ENCODE measurements at places on chromosomes 1 and 21. TPM values are rescaled to one million over a fixed set of nuclear protein-coding genes. Genes with fewer than 3 reads are reported as not detected.

DNA sequence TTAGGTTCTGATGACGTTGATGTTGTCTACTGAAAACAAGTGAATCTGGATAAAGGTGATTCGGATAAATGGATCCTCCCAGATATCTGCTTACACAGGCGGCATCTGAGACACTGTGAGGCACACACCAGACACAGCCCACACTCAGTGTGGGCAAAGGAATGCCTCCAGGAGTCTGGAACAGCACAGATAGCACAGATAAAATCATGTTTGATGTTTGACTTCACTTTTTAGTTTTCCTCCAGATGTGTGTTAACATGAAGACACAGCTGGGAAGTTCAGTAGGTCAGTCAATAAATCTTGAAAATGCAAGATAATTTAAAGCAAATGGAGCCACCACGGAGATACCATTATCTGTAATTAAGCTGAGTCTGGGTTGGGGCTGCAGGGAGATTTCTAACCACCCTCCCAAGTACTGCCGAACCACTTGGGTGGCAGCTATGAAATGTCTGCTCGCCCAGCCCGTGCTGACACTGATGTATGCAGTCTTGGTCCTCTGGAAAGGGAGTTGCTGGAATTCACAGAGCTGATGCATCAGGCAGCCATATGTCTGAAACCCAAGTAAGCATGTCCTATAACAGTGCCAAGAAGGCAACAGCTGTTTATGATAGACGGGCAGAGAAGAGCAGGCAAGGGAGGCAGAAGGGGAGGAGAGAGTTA, 11.7 kb downstream of the CAPN9 start:
- no peaks in the 10 kb centered on the region for H3K4me1 ChIP-seq
- no peak overlapping the region for H3K27ac ChIP-seq
- peak; percentile 62 for DNase-seq
- no peaks in the 10 kb centered on the region for H3K27me3 ChIP-seq
- no peaks in the 10 kb centered on the region for H3K36me3 ChIP-seq

- no peaks in the 10 kb centered on the region for H3K4me1 ChIP-seq
- no peaks in the 10 kb centered on the region for H3K36me3 ChIP-seq
- H3K27ac ChIP-seq, result no peak overlapping the region
- H3K4me3 ChIP-seq, result peak overlapping the region; percentile 64
Observed at GRCh38 chr1:233328142-233328921, 808 bp downstream of the MAP3K21 start.

GRCh38 chr1:119387858-119388257, 19.3 kb downstream of the HAO2 start:
- H3K4me3 ChIP-seq, result no peak overlapping the region
- H3K27me3 ChIP-seq, result no peaks in the 10 kb centered on the region
- no peak overlapping the region for H3K27ac ChIP-seq
- H3K36me3 ChIP-seq, result no peaks in the 10 kb centered on the region
- H3K4me1 ChIP-seq, result no peaks in the 10 kb centered on the region
- DNase-seq, result no peak

GRCh38 chr21:43944757-43945156, 67.4 kb upstream of the TRAPPC10 start:
- no peaks in the 10 kb centered on the region for H3K36me3 ChIP-seq
- peaks cover 5% of the 10 kb centered on the region for H3K4me1 ChIP-seq

GRCh38 chr1:32877211-32878110, 6.7 kb upstream of the FNDC5 start:
- no peaks in the 10 kb centered on the region for H3K36me3 ChIP-seq
- no peak overlapping the region for H3K27ac ChIP-seq
- no peak overlapping the region for H3K4me3 ChIP-seq
- peak; percentile 36 for DNase-seq

GRCh38 chr1:197178998-197179397, 32.5 kb upstream of the ASPM start:
- no peak for DNase-seq
- no peak overlapping the region for H3K4me3 ChIP-seq
- H3K27ac ChIP-seq, result no peak overlapping the region

DNA sequence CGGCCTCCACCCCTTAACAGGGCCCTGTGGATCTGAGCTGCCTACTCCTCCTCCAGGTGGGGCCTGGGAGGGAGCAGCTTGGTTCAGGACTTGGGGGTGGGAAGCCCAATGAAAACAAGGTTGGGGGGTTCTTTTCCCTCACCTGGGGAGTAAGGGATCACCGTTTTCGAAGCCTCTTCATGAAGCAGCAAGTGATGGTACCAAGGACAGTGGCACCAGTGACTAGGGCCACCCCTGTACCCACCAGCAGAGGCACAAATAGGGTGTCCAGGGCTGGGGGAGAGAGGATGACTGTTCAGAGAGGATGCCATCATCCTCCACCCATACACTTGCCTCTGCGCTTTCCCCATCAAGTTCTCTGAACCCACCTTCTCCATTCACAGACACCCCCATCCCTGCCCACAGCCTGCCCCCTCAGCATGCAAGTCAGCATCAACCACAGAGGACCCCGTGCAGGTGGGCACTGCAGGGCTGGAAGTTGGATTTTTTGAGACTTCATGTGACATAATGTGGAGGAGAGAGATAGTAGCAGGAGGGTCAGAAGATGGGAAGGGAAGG, 6.7 kb downstream of the IGSF8 start:
- H3K27me3 ChIP-seq, result no peaks in the 10 kb centered on the region
- no peak overlapping the region for H3K27ac ChIP-seq
- no peak for DNase-seq
- H3K4me3 ChIP-seq, result no peak overlapping the region
- H3K36me3 ChIP-seq, result peaks cover 5% of the 10 kb centered on the region

DNA sequence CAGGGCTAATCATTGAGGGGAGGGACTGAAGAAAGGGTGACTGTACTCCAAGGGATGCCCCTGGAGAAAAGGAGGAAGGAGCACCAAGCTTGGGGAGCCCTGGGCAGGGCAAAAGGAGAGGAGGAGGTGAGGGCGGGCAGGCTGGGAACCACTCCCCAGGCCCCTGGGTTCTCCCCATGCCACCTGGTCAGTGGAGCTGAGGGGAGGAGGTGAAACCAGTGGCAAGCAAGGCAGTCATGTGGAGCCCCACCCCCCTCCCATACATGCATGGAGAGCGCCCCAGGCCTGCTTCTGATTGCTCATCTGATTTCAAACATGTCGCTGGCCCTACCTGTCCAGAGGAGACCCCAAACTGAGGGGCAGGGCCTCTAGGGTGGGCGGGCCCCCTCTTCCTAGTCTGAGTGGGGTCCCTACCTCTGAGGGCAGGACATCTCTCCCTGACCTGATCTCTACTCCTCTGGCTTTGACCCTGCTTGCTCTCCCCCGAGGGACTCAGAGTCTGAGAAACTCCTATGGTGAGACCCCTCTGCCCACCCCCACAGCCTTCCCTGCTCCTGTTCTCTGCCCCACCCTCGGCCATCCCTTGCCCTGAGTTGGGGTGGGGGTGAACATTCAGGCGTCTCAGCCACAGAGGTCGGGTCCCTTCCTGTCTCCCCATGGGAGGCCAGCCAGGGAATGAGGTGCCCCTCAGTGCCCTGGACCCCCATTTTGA, 18.6 kb downstream of the INSRR start:
- peaks cover 45% of the 10 kb centered on the region for H3K27me3 ChIP-seq
- no peak overlapping the region for H3K4me3 ChIP-seq
- no peak overlapping the region for H3K27ac ChIP-seq
- no peak for DNase-seq

DNA sequence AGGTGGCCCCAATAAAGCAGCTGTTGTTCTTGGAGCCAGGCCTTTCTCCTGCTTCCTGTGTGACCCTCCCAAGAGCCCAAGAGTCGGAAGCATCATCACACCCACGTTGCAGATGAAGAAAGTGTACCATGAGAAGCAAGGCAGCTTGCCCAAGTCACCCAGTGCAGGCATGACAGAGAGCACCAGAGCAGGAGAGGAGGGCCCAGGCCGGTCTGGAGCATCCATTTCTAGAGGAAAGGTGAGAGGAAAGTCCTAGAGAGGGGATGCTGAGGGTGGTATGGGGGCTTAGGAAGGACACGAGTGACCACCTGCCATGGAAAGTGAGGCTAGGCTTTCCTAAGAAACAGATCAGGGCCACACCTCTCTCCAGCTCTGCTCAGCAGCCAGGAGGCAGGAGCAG, 47.0 kb downstream of the C1orf198 start:
- DNase-seq, result no peak
- no peaks in the 10 kb centered on the region for H3K36me3 ChIP-seq
- H3K27ac ChIP-seq, result no peak overlapping the region
- no peak overlapping the region for H3K4me3 ChIP-seq
- H3K27me3 ChIP-seq, result no peaks in the 10 kb centered on the region

- H3K4me3 ChIP-seq, result no peak overlapping the region
- H3K4me1 ChIP-seq, result peaks cover 3% of the 10 kb centered on the region
- no peaks in the 10 kb centered on the region for H3K27me3 ChIP-seq
- H3K27ac ChIP-seq, result peak overlapping the region; percentile 33
- no peak for DNase-seq
- no peaks in the 10 kb centered on the region for H3K36me3 ChIP-seq
Observed at GRCh38 chr1:146010126-146010738, 11.3 kb downstream of the HJV start.

- no peak overlapping the region for H3K4me3 ChIP-seq
- H3K27me3 ChIP-seq, result no peaks in the 10 kb centered on the region
- H3K36me3 ChIP-seq, result peaks cover 12% of the 10 kb centered on the region
- no peak overlapping the region for H3K27ac ChIP-seq
- DNase-seq, result no peak
Observed at GRCh38 chr1:179351281-179351680, 14.5 kb upstream of the AXDND1 start.

GRCh38 chr1:195202241-195202640, 1406.0 kb downstream of the KCNT2 start:
- H3K27ac ChIP-seq, result no peak overlapping the region
- DNase-seq, result peak; percentile 99
- no peaks in the 10 kb centered on the region for H3K36me3 ChIP-seq
- H3K4me1 ChIP-seq, result peaks cover 7% of the 10 kb centered on the region
- H3K4me3 ChIP-seq, result peak overlapping the region; percentile 16

DNA sequence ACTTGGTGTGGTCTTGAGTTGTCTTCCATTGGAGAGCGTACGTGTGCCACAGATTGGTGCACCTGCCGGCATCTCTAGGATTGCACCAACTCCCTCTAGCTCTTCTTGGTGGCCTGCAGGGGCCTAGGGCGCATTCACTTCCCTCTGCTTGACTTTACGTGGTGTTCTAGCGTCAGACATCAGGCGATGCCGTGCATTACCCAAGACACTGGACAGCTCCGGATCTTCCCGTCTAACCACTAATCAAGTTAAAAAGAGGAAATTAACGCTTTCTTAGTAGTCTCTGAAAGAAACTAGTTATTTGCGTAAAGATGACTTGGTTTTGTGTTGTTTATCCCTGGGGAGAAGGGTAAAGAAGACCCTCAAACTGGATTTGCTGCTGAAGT, 510 bp upstream of the IL10RB start:
- peaks cover 14% of the 10 kb centered on the region for H3K36me3 ChIP-seq
- peak; percentile 58 for DNase-seq
- no peak overlapping the region for H3K27ac ChIP-seq
- no peaks in the 10 kb centered on the region for H3K27me3 ChIP-seq

DNA sequence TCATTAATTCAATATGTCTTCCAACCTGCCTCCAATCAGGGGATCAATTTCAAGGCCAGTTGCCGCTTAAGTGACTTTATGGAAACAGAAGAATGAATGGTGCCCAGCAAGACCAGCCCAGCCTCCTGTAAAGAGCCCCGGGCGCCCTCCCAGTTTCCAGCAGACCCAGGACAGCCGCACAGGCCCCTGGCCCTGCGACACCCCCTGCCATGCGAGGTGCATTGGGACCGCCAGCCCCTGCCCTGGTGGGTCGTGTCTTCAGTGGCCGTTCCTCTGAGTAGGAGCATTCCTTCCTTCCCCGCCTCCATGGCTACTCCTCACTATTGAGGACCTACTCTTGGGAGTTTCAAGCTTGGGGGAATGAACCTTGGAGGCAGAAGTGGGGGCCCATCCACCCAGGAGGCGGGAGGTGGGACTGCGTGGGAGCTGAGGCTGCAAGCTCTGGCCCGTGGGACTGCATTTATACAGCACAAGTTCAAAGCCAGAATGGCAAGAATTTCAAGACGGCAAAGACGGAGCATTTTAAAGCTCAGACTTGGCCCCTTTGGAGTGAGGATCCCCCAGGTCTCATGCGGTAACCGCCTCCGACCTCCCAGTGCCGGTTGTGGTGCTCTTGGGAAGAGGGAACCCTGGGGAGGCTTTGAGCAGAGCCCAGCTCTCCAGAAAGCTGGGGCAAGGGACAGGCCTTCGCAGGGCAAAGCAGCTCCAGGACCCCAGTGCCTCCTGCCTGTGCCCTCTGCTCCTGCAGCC, 73.1 kb upstream of the ACTRT2 start:
- H3K36me3 ChIP-seq, result no peaks in the 10 kb centered on the region
- peaks cover 3% of the 10 kb centered on the region for H3K27me3 ChIP-seq
- H3K4me3 ChIP-seq, result no peak overlapping the region
- H3K27ac ChIP-seq, result no peak overlapping the region

- H3K27me3 ChIP-seq, result no peaks in the 10 kb centered on the region
- H3K36me3 ChIP-seq, result no peaks in the 10 kb centered on the region
- H3K4me1 ChIP-seq, result no peaks in the 10 kb centered on the region
- H3K4me3 ChIP-seq, result no peak overlapping the region
Observed at GRCh38 chr1:200262326-200262965, 147.4 kb downstream of the ZNF281 start.

DNA sequence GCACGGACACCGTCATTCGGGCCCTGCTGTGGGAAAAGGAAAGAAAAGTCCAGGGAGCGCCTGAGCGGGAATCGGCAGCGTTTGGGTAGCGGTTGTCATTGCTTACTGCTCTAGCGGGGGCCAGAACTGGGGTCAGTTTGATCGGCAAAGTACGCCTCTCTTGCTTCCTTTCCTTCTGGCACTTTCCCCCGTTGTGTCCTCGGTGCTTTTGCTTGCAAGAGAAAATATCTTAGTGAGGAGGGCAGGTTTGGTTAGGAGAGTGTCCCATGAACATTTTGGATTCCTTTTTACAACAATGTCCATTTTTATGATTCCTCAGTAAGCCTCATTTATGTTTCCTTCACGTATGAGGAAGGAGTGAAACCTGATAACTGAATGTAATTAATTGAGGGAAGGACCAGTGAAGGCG, 670 bp downstream of the ST3GAL3 start:
- peak overlapping the region; percentile 93 for H3K27ac ChIP-seq
- DNase-seq, result peak; percentile 44
- peaks cover 16% of the 10 kb centered on the region for H3K36me3 ChIP-seq
- peak overlapping the region; percentile 96 for H3K4me3 ChIP-seq
- no peaks in the 10 kb centered on the region for H3K27me3 ChIP-seq
- H3K4me1 ChIP-seq, result no peaks in the 10 kb centered on the region

The FAM163A gene
- total RNA-seq, result 0.09 TPM

The BNIPL gene
- total RNA-seq, result 8.6 TPM

The PLPPR5 gene
- total RNA-seq, result 1.4 TPM

The CD5L gene
- 0.17 TPM for total RNA-seq

The ACTN2 gene
- total RNA-seq, result 6.6 TPM

The TNNT2 gene
- total RNA-seq, result 6.8 TPM

The SLC9C2 gene
- 0.97 TPM for total RNA-seq

The CNIH3 gene
- total RNA-seq, result 5.2 TPM

The SETDB1 gene
- 56.2 TPM for total RNA-seq

The NES gene
- 37.3 TPM for total RNA-seq

The FCGR2B gene
- total RNA-seq, result 6.8 TPM

The IL24 gene
- total RNA-seq, result not detected
